Lower lobe of right lung (tissue), 2 donors: ENCODE measurements at places on chromosomes 13 and 19.
A peak's percentile ranks its signal among the peaks of the same experiment; 100 is the strongest.

DNA sequence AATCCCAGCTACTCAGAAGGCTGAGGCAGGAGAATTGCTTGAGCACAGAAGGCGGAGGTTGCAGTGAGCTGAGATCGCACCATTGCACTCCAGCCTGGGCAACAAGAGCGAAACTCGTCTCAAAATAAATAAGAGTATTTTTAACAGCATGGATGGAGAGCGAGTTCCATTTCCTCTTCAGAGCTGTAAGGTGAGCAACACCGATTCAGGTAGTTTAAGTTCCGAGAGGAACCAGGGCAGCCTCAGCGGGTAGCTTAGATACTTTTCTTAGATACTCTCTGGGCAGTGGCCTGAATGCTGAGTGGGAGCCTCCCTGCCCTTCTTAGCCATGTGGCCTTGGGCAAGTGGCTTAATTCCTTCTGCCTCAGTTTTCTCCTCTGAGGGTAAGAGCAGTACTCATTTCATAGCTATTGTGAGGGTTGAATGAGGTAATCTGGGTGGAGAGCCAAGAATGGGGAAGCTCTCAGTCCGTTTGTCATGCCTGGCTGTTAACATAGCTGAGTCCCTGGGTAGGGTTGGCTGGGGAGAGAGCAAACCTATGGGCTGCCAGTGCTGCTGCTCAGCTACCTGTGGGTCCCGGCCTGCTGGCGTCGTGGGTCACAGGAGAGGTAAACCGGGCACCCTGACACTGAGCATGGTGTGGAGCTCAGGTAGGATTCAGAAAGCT is 4.1 kb downstream of the ATP11A start:
- peak; percentile 70 for DNase-seq

DNA sequence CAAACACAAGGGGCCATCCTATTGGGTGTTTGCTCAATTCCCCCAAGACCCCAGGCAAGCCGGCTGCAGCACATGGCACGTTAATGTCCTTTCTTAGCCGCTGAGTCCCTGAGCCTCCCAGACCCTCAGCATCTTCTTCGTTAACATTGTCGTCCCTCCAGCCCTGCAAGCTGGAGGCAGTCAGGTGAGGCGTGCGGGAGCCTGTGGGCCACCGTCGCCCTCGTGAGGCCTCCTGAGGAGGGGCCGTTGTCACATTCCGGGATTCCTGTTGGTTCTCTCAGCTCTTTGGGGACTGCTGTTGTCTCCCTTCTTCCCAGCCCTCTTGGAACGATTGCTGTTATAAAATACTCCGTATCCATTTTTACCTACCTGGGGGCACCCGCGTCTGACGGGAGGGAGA is 140.6 kb downstream of the KDM4B start:
- DNase-seq = no peak

DNA sequence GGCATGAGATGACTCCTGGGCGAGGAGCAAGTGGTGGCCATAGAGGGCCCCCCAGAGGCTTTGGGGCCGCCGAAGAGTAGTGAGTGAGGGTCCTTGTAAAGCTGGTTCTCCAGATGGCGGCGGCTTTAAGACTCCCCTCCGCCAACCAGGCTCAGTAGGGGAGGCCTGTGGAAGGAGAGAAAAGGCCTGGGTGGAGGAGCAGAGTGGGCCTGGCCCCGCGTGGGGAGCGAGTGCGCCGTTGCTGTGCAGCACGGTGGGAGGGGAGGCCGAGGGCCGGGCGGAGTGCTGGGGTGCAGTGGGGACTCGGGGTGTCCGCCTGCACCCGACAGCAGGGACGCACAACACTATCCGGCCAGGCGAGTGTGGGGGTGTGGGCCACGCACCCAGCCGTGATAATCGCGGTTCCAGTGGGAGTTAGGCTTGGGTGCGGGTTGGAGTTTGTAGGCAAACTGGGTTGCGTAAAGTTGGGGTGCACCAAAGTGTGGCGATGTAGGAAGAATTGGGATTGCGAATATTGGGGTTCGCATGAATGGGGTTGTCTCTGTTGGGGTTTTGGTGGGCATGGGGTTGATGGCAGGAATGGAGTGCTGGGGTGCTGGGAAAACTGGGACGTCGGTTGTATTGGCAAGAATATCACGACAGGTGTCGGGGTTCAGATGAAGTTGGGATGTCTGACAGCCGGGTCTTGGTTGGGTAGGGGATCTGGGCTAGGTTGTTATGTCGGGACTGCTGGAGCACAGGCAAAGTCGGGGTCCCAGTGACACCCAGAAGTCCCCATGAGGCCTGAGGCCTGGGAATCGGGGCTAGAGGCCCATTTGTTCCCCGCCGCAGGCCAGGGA is 687 bp upstream of the CIRBP start:
- peak; percentile 58 for DNase-seq

DNA sequence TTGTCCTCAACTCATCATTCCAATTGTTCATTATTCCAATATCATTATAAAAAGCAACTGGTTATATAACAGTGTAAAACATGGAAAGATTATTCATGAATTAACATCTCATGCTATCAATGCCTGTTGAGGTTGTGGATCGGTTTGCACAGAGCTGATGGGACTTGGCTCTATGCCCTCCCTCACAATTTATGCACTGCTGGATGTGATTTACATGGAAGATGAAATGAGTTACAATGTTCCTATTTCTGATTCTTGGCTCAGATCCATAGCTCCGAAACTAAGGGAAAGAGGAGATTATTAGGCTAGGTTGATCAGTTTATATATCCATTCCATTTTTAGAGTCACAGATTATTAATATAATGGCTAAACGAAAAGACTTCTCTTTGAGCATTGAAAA is 38.6 kb downstream of the SCEL start:
- DNase-seq = no peak

DNA sequence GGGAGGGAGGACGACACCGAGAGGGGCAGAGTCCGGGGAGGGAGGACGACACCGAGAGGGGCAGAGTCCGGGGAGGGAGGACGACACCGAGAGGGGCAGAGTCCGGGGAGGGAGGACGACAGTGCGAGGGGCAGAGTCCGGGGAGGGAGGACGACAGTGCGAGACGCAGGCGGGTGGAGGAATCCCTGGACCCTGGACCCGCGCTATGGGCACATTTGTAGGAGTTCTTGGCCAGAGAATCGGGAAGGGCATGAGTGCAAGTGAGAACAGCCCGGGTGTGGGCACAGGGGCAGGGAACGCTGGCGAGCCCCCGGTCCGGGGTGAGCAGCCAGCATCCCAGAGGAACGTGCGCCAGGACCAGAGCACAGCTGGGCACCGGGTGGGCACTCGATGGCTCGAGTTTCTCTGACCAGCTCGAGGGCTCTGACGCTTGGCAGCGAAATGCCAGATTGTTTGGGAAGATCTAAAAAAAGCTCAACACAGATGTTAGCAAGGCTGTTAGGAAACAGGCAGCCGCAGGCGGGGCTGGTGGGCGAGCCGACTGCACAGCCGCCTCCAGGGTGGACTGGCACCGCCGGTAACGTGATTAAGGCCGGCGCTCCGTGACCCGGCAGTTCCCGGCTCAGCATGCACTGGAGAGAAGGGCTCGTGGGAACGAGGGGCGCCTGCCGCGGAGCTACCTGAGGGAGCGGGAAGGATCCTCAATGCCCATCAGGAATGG is 17.9 kb upstream of the C2CD4C start:
- DNase-seq = no peak

GRCh38 chr13:74674720-74675119 is 540.5 kb upstream of the KLF12 start:
- no peak for DNase-seq

DNA sequence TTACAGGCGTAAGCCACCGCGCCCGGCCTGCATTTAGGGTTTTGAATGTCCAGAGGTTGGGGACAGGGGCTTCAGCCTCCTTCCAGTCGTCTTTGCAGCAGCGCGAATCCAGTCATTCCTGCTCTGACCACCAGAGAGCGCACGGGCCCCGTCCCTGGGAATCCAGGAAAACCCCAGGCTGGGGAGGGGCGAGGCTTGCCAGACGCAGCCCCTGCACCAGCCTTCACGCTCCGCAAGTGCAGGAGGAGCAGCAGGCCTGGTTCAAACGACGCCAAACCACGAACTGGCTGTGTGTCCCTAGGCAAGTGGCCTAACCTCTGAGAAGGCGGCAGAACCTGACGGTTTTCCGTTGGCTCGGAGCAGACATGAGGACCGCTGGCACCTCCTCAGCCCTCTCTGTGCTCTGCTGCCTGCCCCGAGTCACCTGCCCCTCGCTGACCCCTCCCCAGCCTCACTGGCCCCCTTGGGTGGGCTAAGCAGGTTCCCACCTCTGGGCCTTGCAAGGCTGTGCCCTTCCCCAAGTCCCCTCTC is 2.0 kb upstream of the RNF126 start:
- DNase-seq = peak; percentile 86

- no peak for DNase-seq
Observed at GRCh38 chr13:89255844-89256406, 1584.8 kb downstream of the SLITRK5 start.

DNA sequence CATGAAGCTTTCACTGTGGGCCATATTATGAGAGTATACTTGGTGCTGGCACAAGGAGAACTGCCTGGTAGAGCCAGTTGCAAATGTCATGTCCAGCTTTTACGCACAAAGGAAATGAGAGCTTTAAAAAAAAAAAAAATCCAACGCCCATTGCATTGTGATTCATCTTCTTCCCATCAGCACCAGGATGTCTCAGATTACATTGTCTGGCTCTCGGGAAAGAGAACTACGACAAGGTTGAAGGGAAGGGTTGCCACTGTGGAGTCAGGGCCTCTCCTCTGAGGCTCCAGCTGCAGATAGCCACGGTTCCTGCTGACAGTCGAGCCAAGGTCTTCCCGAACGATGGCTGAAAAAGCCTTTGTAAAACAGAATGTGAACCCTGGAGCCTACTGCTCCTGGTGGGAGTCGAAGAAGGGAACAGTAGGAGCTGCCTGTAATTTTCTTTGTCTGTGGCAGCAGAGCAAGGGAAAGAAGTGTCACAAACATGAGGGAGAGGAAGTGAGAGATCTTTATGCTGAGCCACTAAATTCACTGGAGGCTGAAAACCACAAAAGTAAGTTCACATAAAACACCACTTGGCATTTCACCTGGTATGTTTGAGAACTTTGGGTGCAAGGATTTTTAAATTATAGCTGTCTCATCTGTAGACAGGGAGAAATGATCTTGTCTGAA is 704.7 kb downstream of the DIAPH3 start:
- no peak for DNase-seq

DNA sequence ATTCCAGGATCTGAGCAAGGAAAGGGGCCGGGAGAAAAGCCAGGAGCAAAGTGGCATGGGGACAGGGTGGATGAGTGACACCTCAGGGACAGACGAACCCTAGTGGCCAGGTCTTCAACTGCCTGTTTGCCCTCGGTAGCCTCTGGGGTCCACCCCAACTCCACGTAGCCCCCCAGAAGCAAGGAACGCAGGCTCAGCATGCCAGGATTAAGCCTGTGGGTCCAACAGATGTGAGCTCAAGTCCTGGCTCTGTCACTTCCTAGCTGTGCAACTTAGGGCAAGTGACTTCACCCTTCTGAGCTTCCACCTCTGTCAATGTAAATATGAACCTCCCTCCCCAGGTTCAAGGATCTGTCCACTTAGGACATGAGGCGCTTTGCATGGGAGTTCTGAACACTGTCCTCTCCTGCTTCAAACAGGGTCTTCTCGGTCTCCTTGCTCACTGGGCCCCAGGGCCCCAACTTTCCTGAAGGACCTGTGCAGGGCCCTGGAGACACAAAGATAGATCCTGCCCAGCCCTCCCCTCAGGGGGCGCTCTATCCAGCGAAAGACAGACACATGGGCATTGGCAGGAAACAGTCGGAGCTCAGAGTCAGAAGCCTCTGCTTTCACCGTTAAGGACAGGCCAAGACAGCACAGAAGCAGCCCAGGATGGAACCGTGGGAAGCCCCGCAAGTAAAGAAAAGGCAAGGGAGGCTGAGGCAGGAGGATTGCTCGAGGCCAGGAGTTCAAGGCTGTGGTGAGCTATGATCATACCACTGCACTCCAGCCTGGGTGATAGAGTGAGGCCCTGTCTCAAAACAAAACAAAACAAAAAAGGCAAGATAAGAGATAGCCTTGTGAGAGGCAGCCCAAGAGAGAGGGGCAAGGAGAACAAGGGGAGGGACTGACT is 13.2 kb downstream of the SYDE1 start:
- no peak for DNase-seq

DNA sequence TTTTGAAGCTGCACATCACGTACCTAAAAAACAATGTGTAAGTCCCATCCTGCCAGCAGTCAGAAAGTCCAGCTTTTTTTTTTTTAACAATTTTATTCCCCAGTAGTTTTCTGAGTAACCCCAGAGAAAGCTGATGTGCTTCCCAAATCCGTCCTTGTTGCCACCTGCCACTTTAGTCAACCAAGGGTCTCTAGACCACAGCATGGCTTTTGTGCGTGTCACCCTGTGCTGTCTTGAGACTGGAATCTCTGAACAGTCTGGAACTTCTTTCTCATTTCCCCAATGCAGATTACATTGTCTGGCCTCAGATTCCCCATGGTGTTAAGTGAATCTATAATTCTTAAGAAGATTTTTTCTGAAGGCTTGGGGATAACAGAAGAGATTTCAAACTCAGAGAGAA is 289.2 kb upstream of the KLF12 start:
- no peak for DNase-seq

DNA sequence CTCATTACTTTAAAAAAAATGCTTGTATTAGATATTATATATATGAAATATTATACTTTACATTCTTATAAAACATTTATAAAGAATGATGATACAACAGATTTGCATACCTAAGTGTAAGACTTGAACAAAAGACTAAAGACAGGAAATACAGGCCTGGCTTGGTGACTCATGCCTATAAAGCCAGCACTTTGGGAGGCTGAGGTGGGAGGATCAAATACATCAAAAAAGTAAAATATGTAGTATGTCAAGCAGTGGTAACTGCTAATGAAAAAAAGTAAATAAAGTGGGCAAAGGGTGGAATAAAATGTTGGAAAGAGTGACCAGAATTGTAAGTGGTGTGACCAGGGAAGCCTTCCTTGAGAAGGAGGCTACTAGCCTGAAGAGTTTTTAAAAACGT is 133.7 kb downstream of the GGACT start:
- DNase-seq = no peak
